Activated gamma-delta T cell treated with Interleukin-2 at 50 U/mL for 16 hours (primary cell): ENCODE measurements at places on chromosomes 2 and 18.

DNA sequence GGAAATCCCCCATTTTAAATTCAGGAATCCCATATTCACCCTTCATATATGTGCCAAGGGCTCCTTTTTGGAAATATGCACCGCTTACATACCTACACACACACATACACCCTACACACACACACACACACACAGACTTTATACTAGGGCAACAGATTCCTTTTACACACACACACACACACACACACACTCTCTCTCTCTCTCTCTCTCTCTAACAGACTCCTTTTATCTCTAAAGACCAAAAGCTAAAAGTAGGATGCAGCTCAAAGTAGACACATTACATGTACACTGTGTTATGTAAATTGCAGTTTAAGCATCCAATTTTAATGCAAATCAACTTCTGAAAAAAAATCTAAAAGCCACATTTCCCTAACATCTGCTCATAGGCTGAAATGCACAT lies 130.9 kb upstream of the CAPN13 start:
- DNase-seq, result no peak

DNA sequence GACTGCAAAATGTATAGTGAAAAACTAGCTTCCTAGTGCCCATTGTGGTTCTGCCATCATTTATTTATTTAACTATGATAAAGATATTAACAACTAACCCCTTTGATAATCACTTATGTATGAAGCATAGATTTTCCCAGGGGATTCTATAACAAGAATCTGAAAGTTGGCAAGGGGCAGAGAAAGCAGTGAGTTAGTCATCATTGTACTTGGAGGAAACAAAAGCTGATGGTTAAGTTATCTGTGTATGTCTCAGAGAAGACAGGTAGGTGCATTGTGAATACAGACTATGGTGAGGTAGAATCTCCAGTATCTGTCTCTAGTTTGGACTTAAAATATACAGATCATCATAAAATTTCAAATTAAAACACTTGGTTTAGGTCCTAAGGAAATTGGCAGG lies 2159.1 kb upstream of the CELF4 start:
- DNase-seq, result no peak

DNA sequence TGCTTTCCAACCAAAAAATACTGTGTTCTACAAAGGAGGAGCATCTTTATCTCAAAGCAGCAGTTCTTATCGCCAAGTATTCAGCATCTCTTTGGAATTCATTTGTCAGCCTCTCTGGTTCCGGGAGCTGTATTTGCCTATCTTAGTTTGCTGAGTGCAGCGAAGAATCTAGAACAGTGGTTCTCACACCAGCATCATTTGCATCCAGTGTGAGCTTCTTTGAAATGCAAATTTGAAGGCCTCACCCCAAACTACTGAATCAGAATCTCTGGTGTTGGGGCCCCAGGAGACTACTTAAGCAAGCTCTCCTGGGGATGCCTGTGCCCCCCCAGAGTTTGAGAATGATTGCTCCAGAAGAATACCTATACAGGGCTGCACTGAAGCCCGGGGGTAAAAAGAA lies 1.5 kb upstream of the PTPN2 start:
- no peak for DNase-seq

DNA sequence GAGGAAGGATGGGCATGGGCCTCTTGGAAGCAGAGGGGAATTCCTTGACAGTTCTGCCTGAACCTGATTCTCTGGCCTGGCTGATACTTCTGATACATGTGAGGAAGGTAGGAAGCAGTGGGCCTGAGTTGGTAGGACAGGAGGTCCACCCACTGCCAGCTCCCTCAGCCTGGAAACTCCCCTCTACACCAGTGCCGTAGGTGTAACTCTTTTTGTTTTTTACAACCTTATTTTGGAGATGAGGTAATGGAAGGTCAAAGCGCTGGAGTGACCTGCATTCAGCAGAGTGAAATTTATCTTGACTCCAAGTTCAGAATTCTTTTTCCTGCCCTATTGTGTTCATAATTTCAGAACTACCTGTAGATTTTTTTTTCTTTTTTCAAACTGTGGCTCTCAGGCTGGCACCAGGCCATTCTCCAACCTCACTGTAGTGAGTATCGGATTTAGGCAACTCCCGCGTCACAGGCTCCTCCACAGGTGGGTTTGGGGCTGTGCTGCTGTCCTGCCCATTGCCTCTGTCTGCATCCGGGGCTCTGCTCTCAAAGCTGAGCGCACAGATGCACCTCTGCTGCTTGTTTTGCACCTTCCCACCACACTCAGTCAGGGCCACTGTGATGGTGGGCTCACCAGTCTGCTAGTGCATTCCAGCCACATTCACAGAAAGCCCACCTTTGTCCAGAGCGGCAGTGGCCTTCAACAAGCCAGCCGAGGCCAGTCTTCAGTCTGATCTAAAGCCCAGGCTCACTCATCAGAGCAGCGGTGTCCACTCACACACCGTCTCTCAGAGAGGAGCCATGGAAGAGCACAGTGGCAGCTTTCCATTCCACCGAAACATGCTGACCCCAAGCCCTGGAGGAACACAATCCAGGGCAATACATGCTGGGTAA lies 87.2 kb downstream of the UXS1 start:
- no peak for DNase-seq

DNA sequence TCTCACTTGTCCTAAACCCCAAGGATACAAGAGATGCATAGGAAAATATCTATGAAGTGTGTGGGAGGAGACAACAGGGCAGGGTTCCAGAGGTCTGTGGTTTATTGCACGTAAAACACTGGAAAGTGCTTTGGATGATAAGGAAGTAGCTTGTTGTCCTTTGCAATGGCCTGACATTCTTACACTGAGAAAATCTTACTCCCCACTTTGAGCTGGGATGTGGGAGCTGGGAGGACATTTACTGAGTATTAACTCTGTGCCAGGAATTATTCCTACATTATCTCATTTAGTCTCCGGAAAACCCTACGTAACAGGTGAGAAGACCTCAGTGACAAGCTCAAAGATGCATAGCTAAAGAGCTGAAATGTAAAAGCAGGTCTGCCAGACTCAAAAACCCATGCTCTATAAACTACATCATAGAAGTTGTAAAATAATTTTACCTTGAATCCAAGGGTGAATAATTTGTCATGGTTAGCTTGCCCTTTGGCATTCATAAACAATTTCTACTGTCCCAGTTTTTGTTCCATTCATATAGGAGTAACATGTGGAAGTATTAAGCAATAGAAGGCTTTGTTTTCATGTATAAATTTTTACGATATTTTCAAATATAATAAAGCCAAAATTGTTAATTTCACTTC lies 9.2 kb upstream of the GALNT3 start:
- DNase-seq, result no peak

DNA sequence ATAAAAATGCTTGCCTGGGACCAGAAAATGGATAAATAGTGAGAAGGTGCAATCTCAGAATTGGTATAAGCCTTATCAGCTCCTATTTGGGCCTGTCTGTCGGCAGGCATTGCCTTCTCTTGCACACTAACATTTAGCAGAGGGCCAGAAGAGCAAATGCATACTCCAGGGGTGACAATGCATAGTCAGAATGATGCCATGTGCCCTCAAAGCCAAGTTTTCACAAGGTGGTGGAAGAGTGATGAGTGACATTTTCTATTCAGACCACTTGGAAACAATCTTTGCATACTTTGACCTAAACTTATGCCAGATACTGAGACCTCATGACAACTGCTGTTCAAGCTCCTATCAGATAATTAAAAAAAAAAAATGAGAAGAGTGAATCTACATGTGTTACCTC lies 276.3 kb downstream of the SETBP1 start:
- no peak for DNase-seq

DNA sequence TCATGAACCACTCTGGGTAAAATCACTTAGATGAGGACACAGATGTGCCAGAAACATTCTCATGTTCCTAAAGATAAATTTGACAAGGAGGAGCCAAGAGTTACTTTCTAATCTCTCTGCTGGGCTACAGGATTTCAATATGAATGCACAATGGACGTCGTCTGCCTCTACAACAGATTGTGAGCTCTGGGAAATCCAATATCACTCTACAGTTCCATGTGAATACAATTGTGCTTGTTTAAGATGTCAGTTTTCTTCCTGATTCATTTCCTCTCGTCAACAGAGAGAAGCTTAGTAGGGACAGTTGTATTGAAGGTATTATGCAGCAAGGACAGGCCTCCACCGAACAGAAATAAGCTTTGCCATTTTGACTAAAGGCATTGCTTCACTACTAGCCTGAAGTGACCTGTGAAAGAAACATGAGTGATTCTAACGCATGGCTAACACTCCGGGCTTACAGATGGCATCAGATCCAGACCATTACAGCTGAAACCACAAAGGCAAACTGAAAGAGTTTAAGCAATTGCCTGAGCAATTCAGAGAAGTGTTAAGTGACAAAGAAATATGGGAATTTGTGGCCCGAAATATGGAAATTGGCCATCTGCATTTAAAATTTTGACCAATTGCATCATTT lies 1591.5 kb downstream of the LRP1B start:
- DNase-seq, result no peak

DNA sequence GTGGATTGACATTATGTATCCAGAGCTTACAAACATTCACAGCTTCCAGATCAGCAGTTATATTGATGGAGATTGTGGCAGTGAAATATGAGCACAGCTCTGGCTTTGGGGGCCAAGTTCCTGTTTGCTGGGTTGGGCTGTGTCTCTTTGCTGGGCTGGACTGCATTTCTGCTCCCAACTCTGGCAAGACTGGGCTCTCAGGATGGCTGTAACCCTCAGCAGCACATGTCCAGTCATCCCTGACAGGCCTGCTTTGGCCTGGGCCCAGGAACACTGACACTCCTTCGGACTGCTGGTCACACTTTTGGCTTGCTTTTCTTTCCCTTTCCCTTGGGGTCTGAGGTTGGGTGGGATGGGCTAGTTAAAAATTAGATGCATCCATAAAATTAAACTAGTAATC lies 17.9 kb upstream of the VPS4B start:
- no peak for DNase-seq

DNA sequence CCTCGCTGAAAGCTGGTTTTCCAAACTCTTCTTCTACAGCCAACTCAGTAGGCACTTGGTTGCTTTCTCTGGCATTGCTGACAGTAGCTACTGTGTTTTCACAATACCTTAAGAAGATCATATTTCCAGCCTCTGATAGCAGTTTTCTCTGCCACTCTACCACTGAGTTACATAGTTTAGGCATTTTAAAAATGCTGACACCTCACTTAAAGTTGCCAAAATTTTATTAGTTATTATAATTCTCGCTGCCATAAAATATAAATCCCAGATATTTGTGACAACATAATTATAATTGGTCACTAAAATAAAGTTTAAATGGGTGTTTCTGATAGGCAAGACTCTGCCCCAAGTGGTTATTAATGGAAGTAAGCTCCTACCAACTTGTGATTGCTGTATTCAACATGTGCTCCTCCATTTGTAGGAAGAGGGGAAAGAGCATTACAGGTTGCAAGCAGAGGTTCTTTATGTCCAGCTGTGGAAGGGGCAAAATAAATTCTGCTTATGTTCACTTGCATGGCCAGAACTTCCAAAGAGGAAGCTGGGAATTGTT lies 1202.8 kb downstream of the CNTNAP5 start:
- DNase-seq, result no peak

DNA sequence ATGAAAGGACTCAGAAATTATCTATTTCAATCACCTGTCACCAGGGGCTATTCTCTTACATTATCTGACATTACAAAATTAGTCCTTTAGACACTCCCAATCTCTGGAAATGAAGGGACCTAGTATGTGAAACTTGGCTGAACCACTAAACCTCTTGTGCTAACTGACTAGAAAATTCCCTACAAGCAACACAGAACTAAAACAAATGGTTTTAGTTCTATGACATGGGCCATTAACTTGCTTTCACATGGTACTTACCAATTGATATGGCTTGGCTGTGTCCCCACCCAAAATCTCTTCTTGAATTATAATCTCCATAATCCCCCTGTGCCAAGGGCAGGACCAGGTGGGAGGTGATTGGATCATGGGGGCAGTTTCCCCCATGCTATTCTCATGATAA lies 16.6 kb downstream of the SERPINE2 start:
- no peak for DNase-seq

GRCh38 chr2:5057891-5058351 lies 634.3 kb upstream of the SOX11 start:
- DNase-seq, result no peak

DNA sequence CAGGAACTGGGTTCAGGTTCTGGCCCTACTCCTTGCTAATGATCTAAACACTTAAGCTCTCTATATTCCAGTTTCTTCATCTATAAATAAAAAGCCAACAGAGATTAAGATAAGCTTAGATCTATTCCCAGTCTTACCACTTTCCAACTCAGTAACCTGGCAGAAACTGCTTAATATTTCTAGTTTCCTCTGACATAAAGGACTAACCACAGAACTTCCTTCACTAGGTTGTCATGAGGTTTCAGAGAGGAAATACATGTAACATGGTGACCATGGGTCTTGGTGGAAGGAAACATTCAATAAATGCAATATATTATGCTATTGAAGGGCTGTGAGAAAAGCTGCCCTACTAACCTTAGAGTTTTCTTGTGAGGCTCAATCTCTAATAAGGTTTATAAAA lies 114.4 kb upstream of the PDE1A start:
- no peak for DNase-seq

- no peak for DNase-seq
Measured at GRCh38 chr2:173898178-173898668, 67.0 kb downstream of the SP3 start.

DNA sequence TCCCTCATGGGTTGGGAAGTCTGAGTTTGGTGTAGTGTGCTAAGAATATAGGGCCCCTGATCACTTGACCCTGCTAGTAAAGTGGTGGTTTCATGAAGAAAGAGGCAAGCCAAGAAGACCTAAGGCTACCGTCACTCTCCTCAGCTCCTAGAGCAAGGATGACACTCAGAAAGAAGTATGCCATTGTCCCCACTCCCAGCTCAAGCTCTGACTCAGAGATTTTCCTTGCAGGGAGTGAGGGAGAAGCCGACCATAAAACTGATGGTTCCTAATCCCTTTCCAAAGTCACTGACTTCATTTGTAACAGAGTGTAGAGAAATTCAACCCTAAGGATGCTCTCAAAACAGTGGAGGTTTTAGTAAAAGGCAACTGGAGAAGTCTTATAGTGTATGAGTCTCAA lies 80.9 kb downstream of the ICA1L start:
- DNase-seq, result no peak

GRCh38 chr2:205747829-205748386 lies 65.6 kb downstream of the NRP2 start:
- no peak for DNase-seq

- no peak for DNase-seq
Measured at GRCh38 chr2:23432531-23432930, 47.6 kb downstream of the KLHL29 start.

DNA sequence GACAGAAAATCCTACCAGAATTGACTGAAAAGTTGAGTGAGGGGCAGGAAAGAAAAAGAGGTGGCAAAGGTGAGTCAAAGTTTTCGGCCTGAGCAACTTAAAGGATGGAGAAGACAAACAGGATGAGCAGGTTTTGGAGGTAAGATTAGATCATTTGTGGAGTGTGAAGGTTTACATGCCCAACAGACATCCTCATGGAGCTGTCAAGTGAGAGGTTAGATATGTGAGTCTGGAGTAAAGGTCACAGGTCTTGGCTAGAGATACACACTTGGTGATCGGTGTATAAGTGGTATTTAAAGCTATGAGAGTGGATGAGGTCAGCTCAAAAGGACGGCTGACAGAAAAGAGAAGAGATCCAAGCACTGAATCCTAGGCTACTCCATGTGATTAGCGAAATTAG lies 11.1 kb upstream of the MYL12A start:
- DNase-seq, result no peak

GRCh38 chr2:189192766-189193165 lies 13.2 kb upstream of the COL5A2 start:
- no peak for DNase-seq

- DNase-seq, result no peak
Measured at GRCh38 chr2:235532307-235532706, 38.5 kb downstream of the AGAP1 start.
